ENCODE measurements at places on chromosomes 7 and 10.

- DNase-seq: no peak
Measured at GRCh38 chr10:23100331-23101030, 5.1 kb downstream of the MSRB2 start.

DNA sequence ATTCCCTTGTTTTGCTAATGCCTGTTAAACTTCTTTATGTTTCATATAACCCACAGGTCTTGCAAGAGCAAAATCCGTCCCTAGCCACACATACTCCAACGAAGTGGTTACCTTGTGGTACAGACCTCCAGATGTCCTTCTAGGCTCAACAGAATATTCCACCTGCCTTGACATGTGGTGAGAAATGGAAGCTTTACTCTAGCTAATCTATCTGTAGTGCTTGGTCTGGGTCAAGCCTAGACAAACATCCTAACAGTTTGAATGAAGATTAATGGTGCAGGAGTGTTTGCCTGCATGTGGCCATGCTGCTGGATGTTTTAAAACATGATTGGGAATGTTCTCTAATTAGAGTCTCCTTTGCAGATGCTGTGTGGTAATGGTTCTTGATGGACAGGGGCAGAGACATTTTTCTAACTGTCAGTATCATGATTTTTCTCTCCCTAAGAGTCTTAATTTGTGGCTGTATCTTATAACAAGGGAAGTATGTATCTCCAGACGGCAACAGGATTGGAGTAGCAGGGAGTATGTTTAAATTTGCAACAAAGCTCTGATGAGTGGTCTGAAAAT, 308.5 kb upstream of the FZD1 start:
- no peak for DNase-seq

DNA sequence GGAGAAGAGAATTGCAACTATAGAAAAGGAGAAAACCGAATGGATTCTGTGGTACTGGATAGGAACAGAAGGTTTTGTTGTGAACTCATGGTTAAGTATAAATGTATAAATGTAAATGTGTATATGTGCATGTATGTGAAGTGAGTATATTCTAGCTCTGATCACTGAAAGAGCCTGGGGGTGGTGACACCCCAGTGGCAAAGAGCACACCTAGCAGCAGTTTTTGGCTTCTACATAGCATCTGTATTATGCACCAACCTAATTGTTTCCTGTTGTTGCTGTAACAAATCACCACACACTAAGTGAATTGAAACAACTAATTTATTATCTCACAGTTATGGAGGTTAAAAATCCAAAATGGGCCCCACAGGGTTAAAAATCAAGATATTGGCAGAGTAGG, 455.4 kb downstream of the RPS24 start:
- no peak for DNase-seq

DNA sequence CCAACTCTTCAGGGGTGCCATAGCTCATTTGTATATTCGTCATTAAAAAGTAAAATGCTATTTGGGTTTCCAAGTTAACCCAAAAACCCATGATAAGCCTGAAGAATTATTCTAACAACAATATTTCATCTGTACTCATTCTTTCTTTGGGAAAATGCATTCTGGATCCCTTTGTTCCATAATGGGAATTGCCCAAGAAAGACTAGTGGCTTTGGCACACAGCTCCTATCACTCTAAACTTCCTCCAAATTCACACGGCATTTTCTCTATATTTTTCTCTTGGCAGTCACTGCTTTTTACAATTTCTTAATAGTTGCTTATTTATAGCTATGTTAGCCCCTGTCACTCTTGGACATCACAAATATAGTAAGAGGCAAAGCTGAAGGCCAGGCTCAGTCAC, 29.1 kb downstream of the CHCHD3 start:
- no peak for DNase-seq

- DNase-seq: no peak
Measured at GRCh38 chr10:30182191-30183054, 123.0 kb upstream of the JCAD start.

GRCh38 chr10:94602729-94603515, 57.3 kb downstream of the HELLS start:
- DNase-seq: no peak

Measured in DND-41 (cell line).